ENCODE measurements at places on chromosomes 2 and 18. TPM values are rescaled to one million over a fixed set of nuclear protein-coding genes. Genes with fewer than 3 reads are reported as not detected.
A peak's percentile ranks its signal among the peaks of the same experiment; 100 is the strongest.

- DNase-seq = peak; percentile 16
These were observed 55.3 kb upstream of the HAAO start for GRCh38 chr2:42847596-42848151.

DNA sequence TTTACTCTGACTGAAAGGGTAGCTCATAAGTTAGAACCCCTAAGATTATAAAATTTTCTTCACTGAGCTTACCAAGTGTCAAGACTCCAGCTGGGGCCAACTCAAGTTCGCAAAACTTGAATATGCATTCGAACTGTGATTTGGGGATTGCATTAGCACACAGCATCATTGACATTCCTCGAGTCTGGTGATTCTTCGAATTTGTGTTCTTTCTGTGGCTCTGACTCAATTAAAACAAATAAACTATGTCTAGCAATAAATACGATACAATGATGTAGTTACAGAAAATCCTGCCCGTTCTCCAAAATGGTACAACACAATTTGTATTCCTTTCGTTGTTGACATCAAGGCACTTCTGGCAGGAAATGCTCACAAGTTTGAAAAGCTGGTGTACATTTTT, 11.1 kb downstream of the CCL20 start:
- DNase-seq = no peak

DNA sequence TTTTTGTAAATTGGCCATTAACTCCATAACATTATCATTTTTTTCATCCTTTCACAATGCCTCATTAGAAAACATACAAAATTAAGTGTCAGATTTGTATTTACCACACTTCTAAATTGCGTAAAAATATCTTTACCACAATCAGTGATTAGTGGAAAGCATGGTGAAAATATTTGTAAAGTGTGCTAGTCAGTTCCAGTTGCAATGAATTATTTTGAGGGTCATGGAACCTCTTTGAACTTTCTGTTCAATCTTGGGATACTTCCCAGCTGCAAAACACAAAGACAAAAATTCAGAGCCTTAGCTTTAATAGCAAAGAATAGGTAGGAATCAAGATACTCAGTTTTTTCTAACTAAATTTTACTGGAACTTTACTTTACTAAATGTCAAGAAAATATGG, 4.0 kb upstream of the COL3A1 start:
- DNase-seq = no peak

LINC00305 gene
- total RNA-seq = not detected

DNA sequence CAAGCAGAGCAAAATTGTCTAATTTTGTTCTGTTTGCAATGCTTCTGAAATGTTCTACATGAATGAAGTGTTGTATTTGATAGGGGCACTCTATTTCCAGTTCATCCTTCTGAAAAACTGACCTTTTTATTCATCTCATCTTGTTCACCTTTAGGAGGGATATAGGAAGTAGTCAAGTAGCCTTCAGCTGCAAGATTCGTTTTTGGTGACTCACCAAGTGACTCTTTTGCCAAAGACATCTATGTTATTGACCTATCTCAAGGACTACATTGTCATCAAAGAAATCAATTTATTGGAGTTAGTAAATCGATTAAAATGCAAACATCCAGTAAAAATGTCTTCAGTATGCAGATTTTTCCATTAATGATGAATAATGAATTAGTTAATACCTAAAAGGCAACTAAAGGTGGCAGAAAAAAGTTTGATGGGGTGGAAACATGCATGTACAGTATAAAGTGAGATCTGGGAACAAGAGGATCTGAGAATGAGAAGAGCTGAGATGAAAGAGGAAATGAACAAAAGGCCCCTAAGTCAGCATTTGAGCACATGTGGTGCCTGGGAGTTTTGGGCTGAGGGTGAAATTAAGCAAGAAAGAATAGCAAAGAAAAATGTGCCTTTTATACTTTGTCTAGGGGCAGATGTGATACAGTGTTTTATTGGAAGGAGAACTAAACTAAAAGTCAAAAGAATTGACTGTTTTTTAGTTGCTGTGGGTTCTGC, 255.1 kb upstream of the LINC00305 start:
- no peak for DNase-seq

All from Right ventricle myocardium inferior (tissue), 1 donor.